GM23248 (cell line): ENCODE measurements at places on chromosomes 6 and 20.

GRCh38 chr20:25300496-25301170 is 52.7 kb downstream of the PYGB start:
- DNase-seq, result peak; percentile 24
- H3K27ac ChIP-seq, result no peak overlapping the region; the same call in 1 of the 2 replicates
- H3K27me3 ChIP-seq, result no peaks in the 10 kb centered on the region
- H3K36me3 ChIP-seq, result 0 out of 2 replicates have a peak, but pooled peaks cover 3% of the 10 kb centered on the region
- no peaks in the 10 kb centered on the region; the same call in 1 of the 2 replicates for H3K4me1 ChIP-seq
- no peak overlapping the region for H3K4me3 ChIP-seq

DNA sequence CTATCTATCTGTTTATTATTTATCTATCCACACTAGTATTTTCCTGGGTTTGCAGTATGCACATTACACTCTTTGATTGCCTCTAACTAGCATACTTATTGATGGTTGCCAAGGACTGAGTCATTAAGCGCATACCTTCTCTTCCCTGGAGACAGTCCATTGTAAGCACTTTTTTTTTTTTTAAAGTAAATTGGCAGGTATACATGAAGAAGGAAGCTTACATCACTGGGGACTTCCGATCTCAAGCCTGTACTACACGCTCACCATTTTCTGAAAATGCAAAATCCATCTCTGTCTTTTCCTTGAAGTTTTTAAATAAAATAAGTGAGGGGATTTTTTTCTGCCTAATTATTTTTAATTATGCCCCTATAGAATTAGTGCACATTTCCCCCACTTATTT is 63.5 kb downstream of the HMGN3 start:
- DNase-seq, result no peak
- H3K27ac ChIP-seq, result no peak overlapping the region
- peaks cover 15% of the 10 kb centered on the region for H3K4me1 ChIP-seq
- no peak overlapping the region for H3K4me3 ChIP-seq
- H3K27me3 ChIP-seq, result no peaks in the 10 kb centered on the region

DNA sequence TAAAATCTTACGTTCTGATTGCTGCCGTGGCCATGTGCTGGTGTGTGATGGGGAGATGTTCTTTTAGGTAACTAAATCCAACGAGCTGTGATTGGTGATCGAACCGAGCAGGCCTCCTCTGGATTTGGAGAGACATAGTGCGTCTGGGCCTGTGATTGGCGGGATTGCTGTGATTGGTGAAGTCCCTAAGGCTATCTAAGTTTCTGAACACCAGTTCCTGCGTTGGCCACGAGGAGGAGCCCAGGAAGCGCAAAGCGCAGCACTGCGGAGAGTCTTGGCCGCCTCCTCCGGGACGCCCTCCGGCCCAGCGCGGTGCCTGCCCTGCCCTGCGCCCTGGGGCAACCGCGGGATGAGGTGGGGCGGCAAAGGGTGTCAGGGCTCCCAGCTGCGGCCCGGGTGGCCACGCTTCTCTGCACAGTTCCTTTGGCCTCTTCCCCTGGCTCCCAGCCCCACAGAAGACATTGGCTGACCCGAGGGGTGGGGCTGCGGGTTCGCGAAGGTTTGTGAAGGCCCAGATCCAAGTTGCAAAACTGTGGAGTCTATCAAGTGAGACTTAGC is 33.0 kb downstream of the HNF4A start:
- no peak overlapping the region for H3K4me3 ChIP-seq
- no peaks in the 10 kb centered on the region for H3K36me3 ChIP-seq
- no peaks in the 10 kb centered on the region; the same call in 1 of the 2 replicates for H3K4me1 ChIP-seq
- no peak overlapping the region for H3K27ac ChIP-seq
- 0 out of 2 replicates have a peak, but pooled peaks cover 14% of the 10 kb centered on the region for H3K27me3 ChIP-seq
- peak; percentile 78 for DNase-seq

DNA sequence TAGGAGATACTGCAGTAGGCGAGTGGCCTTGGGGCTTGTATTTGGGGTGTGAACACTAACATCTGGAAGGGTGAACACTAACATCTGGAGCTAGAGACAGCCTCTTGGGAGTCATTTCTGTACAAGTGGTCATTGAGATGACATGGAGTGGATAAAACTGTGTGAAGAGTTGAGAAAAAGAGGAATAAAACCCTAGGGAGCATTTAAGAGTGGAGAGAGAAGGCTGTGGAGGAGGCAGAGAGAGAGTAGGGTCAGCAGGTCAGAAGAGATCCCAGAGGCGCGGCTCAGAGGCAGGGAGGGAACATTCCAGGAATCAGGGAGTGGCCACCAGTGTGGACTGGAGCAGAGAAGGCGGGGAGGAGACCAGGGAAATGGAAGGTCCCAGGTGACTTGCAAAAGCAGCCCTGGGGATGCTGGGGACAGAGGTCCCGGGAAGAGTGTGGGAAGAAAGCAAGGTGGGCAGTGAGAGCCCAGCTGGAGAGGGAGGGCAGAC is 202.0 kb upstream of the RNF24 start:
- no peak overlapping the region for H3K27ac ChIP-seq
- H3K4me1 ChIP-seq, result peaks cover 10% of the 10 kb centered on the region
- DNase-seq, result no peak

DNA sequence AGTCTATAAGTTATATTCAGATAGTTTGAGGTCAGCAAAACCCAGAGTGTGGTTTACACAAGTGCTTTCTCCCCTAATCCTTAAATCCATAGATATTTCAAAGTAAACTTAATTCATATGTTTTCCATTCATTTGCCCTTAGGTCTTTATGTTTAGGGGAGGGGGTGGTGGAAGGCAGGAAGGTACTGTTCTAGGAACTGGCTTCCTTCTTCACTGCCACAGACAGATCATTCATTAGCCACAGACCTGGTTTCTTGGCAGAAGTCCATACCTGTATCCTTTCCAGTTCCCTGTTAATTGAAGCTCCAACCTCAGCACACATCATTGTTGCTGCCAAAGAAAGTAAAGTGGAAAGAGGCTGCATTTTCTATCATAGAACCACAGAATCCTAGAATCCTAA is 123.0 kb downstream of the AIG1 start:
- H3K36me3 ChIP-seq, result no peaks in the 10 kb centered on the region
- no peak for DNase-seq
- no peak overlapping the region for H3K4me3 ChIP-seq
- peaks cover 28% of the 10 kb centered on the region for H3K4me1 ChIP-seq
- H3K27me3 ChIP-seq, result no peaks in the 10 kb centered on the region
- H3K27ac ChIP-seq, result no peak overlapping the region

GRCh38 chr6:63537201-63537958 is 34.9 kb upstream of the LOC128125822 start:
- DNase-seq, result peak; percentile 26
- no peaks in the 10 kb centered on the region for H3K27me3 ChIP-seq
- no peak overlapping the region for H3K4me3 ChIP-seq
- H3K36me3 ChIP-seq, result no peaks in the 10 kb centered on the region
- H3K4me1 ChIP-seq, result no peaks in the 10 kb centered on the region

DNA sequence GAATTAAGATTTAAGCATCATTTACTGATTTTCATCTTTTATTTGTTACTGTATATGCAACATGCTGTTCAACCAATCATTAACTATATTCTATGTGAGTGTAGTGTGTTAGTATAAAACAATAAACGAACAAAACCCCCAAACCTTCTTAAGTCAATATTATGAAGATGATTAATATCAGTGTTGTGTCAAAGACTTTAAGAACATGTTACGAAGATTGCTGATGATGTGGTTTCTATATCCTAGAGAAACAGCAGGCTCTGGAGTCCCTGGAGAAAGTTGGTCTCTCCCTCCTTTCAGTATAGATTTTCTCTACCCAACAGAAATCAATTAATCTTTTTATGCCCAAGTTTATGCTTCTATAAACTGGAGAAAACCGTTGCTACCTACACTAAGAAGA is 393.8 kb upstream of the HSF2 start:
- no peaks in the 10 kb centered on the region for H3K36me3 ChIP-seq
- DNase-seq, result peak; percentile 1
- H3K27me3 ChIP-seq, result no peaks in the 10 kb centered on the region
- H3K4me3 ChIP-seq, result no peak overlapping the region

GRCh38 chr6:133827766-133828165 is 61.1 kb upstream of the TCF21 start:
- no peak overlapping the region for H3K4me3 ChIP-seq
- DNase-seq, result no peak
- no peak overlapping the region for H3K27ac ChIP-seq
- no peaks in the 10 kb centered on the region for H3K27me3 ChIP-seq
- H3K4me1 ChIP-seq, result peaks cover 3% of the 10 kb centered on the region; the same call in 1 of the 2 replicates
- no peaks in the 10 kb centered on the region for H3K36me3 ChIP-seq

DNA sequence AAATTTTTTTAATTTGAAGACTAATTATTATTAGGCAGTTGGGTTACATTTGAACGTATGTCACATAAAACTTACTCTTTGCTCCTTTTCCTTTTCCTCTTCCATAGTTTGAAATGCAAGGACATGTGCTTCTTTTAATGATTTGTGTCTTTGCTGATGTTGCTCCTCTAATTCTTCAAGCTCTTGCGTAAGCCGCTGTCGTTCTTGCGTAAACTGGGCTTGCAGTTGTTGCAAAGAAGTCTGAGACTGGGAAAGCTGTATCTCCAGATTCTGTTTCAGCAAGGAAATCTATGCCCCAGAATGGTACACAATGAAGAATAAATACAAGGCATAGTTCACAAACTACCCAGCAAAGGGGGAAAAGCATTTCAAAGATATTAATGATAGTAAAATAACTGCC is 45.1 kb upstream of the MCM9 start:
- H3K27ac ChIP-seq, result no peak overlapping the region
- DNase-seq, result peak; percentile 29
- H3K4me3 ChIP-seq, result no peak overlapping the region
